ENCODE measurements at places on chromosomes 2 and 18. TPM values are rescaled to one million over a fixed set of nuclear protein-coding genes. Genes with fewer than 3 reads are reported as not detected.

DNA sequence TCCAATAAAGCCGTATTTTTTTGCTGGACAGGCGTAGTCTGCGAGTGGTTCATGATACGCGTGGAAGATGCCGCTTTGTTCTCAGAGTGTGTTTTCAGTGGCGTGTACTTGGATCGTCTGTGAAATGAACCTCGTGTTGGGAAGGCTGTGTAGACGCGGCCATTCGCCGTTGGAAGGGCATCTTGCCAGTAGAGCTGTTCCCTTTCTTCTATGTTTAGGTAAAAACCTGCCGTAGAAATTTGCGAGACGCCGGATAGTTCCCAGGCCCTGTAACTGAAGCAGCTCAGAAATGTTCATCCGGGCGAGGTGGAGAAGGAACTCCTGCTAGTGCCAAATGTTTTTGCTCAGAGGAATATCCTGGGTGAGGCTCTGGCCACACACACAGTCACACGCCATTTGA lies 133.6 kb downstream of the NFATC1 start:
- DNase-seq = peak; percentile 4

- no peak for DNase-seq
Observed at GRCh38 chr18:46001892-46002291, 34.8 kb upstream of the EPG5 start.

Gene PTH2R
- not detected for total RNA-seq

- no peak for DNase-seq
Observed at GRCh38 chr2:224666951-224667553, 49.1 kb downstream of the CCDC195 start.

Gene ATP6V1B1
- total RNA-seq = not detected

Gene COL3A1
- total RNA-seq = 48.4 TPM
